ENCODE measurements at places on chromosomes 6 and 20.
A peak's percentile ranks its signal among the peaks of the same experiment; 100 is the strongest.

DNA sequence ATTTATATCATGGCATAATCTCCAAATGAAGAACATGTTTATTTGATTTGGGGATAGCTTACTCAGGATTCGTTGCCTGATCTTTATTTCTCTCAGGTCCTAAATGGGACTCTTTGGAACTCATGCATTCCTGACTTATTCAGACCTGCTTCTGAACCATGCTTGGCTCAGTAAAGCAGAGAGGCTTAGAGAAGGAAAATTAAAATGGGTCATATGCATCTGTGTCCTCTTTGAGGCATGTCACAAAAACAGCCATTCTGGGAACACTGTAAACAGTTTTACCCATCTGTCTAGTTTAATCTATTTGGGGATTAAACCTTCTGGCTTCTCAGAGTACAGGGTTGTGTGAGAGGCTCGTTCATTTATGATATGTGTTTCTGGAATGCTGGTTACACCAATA is 1017.3 kb downstream of the KIF16B start:
- no peak for DNase-seq

GRCh38 chr6:28218312-28219248 is 6.5 kb upstream of the ZSCAN9 start:
- no peak for DNase-seq

DNA sequence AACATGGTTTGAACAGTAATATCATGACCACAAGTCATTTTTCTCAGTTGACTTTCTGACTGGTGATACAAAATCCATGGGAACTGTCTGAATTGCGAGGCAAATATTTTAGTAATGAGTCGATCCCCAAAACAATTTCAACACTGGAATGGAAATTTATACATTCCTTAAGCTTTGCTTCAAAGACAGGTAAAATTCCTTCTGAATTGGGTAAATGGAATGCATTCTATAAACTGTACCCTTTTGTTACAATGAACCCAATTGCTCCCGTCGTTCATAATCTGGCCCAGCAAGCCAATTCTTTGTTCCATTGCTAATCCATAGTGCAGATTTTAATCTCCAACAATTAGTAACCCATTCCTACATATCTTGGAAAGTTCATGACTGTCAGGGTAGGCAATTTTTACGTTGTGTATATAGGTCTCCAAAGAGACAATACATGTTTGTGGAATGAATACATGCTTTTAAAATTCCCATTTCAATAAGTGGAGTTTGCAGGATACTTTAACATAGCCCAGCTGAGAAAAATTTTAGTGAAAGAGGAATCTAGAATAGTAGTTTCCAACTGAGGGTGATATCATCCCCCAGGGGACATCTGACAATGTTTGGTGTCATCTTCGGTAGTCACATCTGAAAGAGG is 32.7 kb downstream of the CYP24A1 start:
- DNase-seq, result no peak

DNA sequence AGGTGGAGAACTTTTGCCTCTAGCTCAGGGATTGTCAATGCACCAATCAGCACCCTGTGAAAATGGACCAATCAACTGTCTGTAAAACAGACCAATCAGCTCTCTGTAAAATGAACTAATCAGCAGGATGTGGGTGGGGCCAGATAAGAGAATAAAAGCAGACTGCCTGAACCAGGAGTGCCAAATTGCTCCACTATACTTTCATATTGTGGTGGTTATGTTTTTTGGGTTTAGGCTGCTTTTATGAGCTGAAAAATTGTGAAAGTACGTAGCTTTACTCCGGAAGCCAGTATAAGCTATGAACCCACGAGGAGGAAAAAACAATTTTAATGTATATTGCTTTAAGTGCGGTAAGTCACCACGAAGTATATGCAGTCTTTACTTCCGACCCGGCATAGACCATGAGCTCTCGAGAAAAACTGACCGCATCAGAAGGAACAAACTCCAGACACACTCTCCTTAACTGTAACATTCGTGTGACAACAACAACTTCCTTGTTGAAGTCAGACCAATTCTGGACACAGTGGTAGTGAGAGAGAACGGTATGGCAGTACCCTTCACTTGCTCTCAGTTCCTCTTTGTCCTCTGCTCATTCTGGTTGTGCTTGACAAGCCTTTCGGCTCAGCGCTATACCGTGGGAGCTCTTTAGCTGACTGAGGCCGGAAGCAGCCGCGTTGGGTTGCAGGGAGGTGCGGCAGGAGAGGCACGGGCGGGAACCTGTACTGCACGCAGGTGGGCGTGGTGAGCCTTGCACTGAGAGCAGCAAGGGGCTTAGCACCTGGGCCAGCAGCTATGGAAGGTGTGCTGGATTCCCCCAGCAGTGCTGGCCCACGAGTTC is 81.9 kb upstream of the E2F3 start:
- DNase-seq, result peak; percentile 57

DNA sequence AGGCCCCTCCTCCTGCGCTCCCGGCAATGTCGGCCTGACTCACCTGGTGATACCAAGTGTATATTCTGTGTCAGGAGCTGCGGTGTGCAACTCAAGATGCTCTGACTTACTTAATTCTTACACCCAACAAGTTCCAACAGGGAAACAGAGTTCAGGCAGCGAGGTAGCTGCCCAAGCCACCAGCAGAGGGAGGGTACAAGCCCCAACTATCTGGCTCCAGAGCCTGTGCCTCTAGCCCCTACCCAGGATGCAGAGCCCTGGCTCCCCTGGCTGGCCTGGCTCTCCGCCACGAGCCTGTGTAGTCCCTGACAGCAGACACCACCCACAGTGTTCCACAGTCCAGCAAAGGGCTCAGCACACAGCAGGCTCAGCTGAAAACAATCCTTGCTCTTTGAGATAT is 34.9 kb downstream of the C20orf203 start:
- no peak for DNase-seq

GRCh38 chr6:44642349-44642748 is 254.8 kb downstream of the CDC5L start:
- no peak for DNase-seq

GRCh38 chr6:127522714-127523113 is 3.6 kb upstream of the MTCL3 start:
- DNase-seq, result no peak

DNA sequence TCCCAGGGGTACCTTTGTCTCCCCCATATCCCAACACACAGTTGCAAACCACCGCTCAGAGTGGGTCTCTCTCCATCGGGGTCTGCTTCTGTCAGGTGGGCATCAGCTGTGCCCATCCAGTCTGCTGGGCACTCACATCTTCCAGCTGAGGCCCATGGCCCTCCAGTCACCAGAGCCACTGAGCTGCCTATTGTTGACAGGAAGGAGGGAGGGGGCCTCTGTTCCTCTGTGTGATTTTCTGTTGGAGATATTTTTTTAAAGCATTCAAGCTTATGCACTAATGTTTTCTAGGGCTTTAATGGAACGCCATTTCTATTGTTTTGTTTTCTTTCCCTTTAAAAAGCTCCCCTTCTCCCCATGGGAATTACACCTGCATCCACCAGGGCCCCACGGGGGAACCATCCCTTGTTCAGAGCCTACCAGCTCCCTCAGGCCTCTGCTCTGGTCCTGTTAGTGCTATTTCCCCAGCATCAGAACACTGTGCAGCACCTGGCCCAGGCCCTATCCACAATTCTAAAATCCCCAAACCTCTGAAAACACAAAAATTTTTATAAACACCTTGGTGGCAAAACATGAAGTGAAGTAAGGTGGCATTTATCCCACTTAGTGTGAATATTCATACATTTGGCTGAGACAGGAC is 326.2 kb downstream of the CD83 start:
- DNase-seq, result no peak

- no peak for DNase-seq
These were observed 55.7 kb downstream of the KHDC1L start for GRCh38 chr6:73169633-73170032.

DNA sequence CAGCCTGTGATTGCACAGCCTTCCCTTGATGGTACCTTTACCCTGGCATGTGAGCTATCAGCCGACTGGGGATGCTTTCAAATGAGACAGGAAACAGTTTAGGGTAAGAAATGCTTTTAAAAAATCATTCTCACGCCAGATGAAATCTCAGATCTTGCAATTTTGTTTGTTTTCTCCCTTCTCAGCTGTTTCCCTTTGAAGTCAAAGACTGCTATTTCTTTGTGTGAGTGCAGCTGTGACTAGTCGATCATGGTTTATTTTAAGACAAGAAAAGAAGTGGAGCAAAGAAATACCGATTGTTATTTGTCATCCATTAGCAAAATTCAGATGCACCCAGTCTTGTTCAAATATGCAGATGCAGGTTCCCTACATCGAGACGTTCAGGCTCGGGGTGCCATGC is 489.7 kb downstream of the QKI start:
- no peak for DNase-seq
